Amygdala (tissue), 56 donors: ENCODE measurements at places on chromosomes 4 and X.
A peak's percentile ranks its signal among the peaks of the same experiment; 100 is the strongest.

GRCh38 chrX:143081231-143081630 is 55.5 kb downstream of the SPANXN4 start:
- DNase-seq: no peak

- DNase-seq: no peak
Observed at GRCh38 chr4:139700568-139700967, 34.9 kb downstream of the MGST2 start.

DNA sequence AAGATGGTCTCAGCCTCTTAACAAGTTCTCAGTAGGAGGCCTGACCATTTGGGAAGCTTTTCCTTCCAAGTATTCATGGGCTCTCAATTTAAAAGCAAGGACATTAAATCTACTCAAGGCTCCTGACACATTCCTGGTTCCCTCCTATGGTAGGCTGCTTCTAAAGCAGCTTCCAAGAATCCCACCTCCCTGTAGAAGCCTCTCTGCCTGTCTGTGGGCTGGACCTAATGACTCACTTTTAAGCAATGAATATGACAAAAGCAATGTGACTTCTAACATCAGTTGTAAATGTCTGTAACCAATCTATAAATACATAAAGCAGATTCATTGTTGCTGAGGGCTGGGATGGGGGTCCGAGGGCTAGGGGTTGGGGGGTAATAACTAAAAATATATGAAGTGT is 99.5 kb upstream of the FAM9B start:
- no peak for DNase-seq

DNA sequence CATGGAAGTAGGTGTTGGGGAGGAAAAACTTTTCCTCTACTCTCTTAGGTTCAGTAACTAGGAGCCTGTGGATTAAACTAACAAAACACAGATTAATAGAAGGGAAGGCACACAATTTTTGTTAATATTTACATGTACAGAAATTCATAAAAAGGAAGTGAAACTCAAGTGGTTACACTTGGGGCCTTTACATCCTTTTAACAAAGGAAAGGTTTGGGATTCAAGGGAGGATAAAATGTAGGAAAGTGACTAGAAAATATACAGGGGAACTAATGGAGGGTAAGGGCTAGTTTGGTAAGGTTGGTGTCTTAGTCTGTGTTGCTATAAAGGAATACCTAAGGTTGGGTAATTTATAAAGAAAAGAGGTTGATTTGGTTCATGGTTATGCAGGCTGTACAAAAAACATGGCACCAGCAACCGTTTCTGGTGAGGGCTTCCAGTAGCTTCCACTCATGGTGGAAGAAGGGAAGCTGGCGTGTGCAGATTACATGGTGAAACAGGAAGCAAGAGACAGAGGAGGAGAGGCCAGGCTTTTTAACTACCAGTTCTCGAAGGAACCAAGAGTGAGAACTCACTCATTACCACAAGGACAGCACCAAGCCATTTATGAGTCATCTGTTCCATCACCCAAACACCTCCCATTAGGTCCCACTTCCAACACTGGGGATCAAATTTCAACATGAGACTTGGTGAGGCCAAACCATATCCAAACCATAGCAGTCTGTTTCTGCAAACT is 124.4 kb downstream of the CHRDL1 start:
- DNase-seq: no peak

- no peak for DNase-seq
Observed at GRCh38 chrX:40031911-40032310, 65.8 kb downstream of the BCOR start.

- DNase-seq: no peak
Observed at GRCh38 chr4:102301167-102301566, 44.1 kb downstream of the SLC39A8 start.

GRCh38 chrX:150531467-150531866 is 37.0 kb upstream of the MTM1 start:
- DNase-seq: peak; percentile 17

DNA sequence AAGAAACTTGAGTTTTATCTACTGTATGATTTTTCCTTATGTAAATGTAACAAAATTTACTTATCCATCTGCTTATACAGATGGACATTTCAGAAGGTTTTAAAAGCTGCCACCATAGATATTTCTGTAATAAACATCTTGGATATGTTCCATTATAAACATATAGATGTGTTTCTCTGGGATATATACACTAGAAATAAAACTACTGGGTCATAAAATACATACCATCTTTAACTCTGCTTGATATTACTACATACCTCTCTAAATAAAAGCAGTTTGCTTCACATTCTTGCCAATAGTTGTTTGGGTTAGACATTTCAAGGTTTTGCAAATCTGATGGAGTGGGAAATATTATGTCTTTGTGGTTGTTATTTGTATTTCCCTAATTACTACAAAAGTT is 220.6 kb downstream of the FBXO8 start:
- no peak for DNase-seq

GRCh38 chrX:150546711-150547153 is 21.7 kb upstream of the MTM1 start:
- no peak for DNase-seq

DNA sequence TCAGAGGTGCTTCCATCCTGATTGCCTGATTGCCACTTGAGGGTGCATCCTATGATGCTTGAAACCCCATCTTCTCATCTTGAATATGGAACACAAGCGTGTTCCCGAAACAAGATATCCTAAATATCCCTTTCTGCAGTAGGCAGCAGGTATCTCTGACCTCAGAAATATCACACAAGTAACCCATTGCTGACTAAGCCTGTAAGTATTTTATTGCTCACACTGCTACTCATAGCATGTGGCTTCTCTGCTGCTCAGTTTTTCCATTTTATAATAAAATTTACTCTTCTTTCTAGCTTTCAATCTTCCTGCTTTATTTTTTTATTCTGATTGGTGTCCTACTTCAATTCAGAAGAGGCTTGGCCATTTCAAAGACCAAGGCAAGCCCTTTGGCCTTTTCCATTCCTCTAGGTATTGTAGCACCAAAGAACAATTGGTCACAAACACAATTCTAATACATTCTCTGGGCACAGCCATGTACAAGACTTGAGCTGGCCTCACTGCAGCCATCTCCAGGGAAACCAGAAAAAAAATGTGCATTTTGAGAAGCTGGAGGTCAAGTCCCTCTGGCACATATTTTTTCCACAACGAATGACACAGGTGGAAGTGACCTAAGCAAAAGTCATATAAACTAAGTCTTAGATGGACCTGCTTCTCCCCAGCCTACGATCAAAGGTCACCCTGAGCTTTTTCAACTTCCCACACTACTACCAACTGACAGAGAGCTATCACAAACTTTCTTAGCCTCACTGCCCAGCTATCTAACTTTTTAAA is 107.0 kb downstream of the OR13H1 start:
- DNase-seq: no peak

- no peak for DNase-seq
Observed at GRCh38 chrX:56796641-56797395, 67.8 kb downstream of the NBDY start.

DNA sequence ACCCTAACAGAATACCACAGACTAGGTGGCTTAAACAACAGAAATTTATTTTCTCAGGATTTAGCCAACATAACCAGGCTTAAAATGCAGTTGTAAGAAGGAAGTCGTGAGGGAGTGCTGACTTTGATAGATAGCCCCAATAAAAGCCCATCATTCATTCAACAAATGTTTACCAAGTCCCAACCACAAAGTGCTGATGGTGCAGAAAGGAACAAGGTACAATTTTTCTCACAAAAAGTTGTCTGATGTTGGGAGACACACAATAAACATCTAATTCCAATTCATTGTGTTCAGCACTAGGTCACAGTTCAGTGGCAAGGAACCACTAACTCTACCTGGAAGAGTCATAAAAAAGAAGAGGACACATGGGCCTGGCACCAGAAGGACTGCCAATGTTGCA is 42.2 kb downstream of the AKAP4 start:
- no peak for DNase-seq

- DNase-seq: no peak
Observed at GRCh38 chrX:420496-421223, 34.0 kb upstream of the PPP2R3B start.

DNA sequence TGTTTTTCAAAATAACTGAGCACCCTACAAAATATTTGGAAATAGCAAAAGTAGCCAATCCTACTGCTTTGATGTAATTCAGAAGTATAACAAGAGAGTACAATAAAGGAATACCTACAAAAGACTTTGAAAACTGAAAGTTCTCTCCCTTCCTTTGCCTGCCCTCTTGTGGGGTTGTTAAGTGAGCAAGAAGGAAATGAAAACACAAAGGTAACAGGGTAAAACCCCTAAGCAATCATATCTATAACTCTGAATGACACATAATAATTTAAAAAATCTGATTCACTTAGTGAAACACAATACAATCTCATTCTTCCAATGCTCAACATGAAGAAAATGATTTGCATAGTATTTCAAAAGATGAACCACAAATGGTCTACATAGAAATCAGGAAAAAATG is 98.2 kb downstream of the FRYL start:
- DNase-seq: no peak
